ENCODE measurements at places on chromosomes 2 and 18.

GRCh38 chr2:44126106-44126797 is 42.4 kb upstream of the PPM1B start:
- no peak for DNase-seq

DNA sequence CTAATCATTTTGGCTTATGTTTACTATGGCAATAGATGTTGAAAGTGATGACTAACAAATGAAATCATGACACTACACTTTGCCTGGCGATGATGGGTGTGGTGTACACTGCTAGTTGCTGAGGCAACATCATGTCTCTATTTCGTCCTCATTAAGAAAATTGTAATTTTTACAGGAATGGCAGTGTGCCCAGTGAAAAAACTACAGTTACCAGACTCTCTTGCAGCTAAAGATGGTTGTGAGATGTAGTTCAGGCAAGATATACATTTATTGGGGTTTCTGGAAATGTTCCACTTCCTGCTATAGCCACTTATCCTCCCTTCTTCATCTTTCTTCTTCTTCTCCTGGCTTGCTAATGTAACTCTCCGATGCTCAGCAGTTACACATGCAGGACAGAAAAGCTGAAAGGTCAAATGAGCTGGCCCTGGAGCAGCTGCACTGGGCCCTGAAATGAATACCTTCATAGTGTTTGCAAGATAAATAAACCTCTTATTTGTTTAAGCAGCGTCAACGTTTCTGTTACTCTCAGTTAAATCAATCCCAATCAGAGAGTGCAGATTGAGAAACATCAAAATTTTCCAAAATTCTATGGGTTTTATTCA is 46.0 kb downstream of the SOCS6 start:
- DNase-seq, result no peak

DNA sequence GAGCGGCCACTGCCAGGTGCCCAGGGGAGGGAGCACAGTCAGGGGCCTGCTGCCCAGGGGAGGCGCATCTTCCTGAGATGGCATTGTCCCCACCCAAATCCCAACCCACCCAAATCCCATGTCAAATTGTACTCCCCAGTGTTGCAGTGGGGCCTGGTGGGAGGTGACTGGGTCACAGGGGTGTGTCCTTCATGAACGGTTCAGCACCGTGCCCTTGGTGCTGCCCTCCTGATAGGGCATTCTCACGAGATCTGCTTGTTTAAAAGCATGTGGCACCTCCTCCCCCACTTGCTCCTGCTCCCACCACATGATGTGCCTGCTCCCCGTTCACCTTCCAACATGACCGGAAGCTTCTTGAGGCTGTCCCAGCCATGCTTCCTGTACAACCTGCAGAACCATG is 27.6 kb downstream of the ANKMY1 start:
- no peak for DNase-seq

DNA sequence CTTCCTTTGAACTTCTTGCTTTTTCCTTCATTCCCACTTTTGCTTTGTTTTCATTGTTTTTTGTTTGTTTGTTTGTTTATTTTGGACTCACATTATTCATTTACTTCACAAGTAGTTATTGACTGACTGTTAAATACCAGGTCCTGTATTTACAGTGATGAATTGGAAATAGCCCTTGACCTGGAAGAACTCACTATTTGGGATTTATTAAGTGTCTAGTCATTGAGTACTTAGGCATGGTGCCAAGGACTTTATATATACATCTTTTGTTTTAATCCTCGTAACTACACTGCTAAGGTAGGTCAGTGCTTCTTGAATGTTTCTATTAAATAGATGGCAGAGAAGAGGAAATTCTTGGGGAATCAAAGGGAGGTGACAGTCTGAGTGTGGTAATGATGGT is 11.1 kb downstream of the SPOPL start:
- DNase-seq, result no peak

GRCh38 chr2:235665661-235666212 is 171.9 kb downstream of the AGAP1 start:
- no peak for DNase-seq

- DNase-seq, result no peak
Observed at GRCh38 chr2:15734674-15735483, 143.2 kb downstream of the DDX1 start.

- no peak for DNase-seq
Observed at GRCh38 chr18:69947361-69948133, at the start of gene CD226. Gene CD226 (minus strand): TSS chr18:69947873. CDS start chr18:69947406, 467 bp downstream.

DNA sequence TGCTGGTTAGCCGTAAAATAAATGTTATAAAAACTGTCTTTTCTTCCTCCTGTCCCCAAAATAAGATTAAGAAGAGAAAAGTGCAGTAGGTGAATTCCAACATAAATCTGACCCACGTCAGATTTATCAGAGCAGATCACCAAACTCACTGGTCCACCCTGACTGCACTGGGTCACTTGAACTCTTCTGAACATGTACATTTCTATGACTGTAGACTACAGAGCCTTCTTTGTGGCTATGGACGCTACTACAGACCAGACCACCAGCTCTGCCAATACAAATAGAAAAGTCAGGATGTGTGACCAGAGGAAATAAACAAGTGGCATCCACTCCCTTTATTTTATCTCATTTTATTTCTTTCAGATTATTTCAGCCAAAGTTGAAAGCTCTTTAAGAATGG is 11.6 kb downstream of the DSG2 start:
- no peak for DNase-seq

GRCh38 chr18:10239991-10240634 is 214.3 kb upstream of the APCDD1 start:
- DNase-seq, result no peak

DNA sequence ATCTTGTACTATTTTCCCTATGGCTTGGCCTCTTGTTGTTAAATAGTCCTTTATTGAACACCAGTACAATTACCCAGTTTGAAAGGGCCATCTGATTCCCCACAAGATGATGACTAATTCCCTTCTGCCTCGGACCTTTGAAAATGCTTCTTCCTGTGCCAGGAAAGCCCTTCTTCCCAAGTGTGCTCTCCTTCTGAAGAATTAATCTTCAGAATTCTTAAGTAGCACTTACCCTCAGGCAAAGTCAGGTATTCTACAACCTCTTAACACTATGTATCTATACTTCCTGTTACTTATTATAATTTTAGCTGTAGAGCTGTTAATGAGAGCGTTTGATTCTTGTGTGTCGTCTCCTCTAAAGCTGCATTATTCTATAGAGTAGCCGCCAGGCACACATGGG is 28.6 kb upstream of the MEX3C start:
- DNase-seq, result no peak

DNA sequence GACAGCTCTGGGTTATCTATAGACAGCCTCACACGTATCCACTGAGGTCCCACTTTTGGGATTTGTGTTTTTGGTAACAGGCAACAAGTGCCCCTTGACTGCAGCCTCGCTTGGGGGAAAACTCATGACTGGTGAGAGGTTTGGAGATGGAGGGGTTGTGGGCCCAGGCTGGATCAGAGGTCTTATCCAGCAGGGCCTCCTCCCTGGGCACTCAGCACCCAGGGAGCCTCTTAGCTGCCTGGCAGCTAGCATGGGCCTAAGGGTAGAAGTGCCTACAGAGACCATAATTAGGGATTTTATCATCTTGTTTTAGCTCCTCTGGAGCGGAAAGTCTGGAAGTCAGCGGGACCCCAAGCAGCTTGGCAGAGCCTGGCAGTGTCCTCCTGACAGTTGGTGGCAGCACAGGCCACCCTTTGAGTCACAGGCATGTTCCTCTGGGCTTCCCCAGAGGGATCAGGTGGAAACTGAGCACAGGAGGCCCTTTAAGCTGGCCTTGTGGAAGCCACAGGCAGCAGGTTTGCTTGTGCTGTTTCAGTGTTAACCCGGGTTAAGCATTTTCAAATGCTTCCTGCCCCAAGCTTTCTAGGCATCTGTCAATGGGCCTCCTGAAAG is 143.1 kb downstream of the KCTD1 start:
- DNase-seq, result no peak

DNA sequence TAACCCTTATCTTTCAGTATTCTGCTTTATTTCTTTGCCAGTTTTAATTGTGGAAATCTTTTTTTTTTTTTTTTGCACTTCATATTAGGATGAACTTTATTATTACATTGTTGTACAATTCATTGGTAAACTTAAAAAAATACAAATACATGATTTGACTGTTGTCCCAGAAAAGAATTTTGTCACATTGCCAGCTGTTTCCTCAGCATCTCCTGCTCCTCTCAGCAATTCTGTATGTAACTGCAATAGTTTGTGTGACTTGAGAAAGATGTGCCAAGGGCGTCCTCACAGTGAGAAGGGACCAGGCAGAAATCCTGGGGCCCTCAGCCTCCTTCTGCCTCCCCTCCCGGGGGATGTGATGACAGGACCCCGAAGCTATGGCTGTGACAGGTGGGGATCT is 254.4 kb downstream of the NBAS start:
- DNase-seq, result no peak

DNA sequence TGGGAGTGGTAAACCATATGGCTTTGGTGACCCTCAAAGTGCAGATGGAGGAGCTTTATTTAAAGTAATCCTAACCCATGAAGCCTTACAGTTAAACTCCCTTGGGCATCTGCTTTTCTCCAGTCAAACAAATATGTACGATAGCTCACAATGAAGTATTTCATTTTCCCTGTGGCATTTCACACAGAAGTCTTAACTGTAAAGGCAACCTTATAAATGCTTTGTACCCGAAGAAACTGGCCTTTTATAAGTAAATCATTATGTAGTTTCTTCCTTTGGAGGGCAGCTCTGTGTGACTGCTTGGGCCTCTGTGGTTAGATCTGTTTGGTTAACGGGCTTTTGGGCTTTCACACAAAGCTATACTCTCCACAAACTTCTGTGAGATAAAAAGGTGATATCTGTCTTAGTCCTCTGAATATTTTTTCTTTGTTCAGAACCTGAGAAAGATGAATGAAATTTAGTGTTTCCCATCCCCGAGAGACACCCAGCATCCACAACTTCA is 46.6 kb downstream of the SCN1A start:
- DNase-seq, result no peak

GRCh38 chr2:127566139-127566417 is 30.6 kb downstream of the MYO7B start:
- no peak for DNase-seq

DNA sequence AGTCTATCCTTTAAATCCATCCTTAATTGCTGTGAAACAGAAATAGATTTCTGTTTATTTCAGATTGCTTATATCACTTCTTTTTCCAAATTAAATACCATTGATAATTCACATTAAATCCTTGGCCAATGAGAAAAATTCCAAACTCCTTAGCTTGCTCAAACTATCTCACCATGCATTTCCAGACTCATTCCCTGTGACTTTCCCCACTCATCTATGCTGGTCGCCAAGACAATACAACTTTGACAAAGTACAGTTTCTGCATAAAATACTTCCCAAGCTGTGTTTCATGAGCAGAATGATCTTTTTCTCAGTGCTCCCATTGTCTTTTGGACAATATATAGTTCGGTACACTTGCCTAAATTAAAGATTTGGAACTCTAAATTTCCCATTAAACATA is 575.6 kb downstream of the CPS1 start:
- DNase-seq, result no peak

GRCh38 chr18:45119876-45120275 is 439.2 kb downstream of the SETBP1 start:
- DNase-seq, result no peak

- DNase-seq, result no peak
Observed at GRCh38 chr18:23227726-23228070, 92.4 kb downstream of the CABLES1 start.

GRCh38 chr2:223947711-223948205 is 2.6 kb upstream of the WDFY1 start:
- DNase-seq, result no peak

- DNase-seq, result no peak
Observed at GRCh38 chr2:37588316-37588777, 83.1 kb downstream of the CDC42EP3 start.

DNA sequence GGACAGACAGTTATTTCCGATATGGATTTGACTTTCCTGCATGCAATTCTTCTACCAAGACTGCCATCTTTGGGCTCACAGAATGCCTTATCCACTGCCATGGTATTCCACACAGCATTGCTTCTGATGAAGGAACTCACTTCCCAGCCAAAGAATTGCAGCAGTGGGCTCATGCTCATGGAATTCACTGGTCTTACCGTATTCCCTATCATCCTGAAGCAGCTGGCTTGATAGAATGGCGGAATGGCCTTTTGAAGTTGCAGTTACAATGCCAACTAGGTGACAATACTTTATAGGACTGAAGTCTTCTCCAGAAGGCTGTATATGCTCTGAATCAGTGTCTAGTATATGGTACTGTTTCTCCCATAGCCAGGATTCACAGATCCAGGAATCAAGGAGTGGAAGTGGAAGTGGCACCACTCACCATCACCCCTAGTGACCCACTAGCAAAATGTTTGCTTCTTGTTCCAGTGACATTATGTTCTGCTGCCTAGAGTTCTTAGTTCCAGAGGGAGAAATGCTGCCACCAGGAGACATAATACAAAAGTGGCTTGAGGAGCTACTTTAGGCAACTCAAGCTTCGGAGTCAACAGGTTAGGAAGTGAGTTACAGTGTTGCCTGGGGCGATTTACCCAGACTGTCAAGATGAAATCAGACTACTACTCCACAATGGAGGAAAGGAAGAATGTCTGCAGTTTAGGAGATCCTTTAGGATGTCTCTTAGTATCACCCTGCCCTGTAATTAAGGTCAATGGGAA is 23.8 kb upstream of the SMAD4 start:
- DNase-seq, result no peak

DNA sequence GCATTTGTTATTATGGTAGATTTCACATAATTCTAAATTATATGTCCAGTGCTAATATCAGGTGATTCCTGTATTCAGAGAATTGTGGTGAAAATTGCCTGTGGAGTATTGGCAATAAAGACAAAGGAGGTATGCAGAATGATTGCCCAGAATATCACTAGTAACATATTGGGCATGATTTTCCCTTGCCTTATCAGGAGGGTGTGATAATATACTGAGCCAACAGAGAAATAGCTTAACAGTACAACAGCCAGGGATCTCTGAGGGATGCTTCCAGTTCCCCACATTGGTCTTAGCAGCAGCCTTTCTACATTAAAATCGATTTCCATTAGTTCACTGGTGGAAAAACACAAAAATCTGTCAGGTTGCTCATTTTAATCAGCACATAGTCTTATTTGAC is 122.9 kb upstream of the COL3A1 start:
- DNase-seq, result no peak

GRCh38 chr2:165390875-165391274 is 78.6 kb upstream of the CSRNP3 start:
- no peak for DNase-seq

GRCh38 chr2:68995916-68996315 is 17.1 kb upstream of the ANTXR1 start:
- no peak for DNase-seq

- DNase-seq, result no peak
Observed at GRCh38 chr18:56168049-56168781, 470.2 kb downstream of the TXNL1 start.

GRCh38 chr2:96408616-96409015 is 73.0 kb downstream of the NCAPH start:
- DNase-seq, result no peak

GRCh38 chr2:137182071-137182470 is 416.7 kb downstream of the THSD7B start:
- DNase-seq, result no peak

Data from T-cell (primary cell).